ENCODE measurements at places on chromosomes 5 and 9. TPM values are rescaled to one million over a fixed set of nuclear protein-coding genes. Genes with fewer than 3 reads are reported as not detected.
A peak's percentile ranks its signal among the peaks of the same experiment; 100 is the strongest.

The CDK9 gene
- total RNA-seq, result 22.1 TPM

The ZNF483 gene
- total RNA-seq, result 4.2 TPM

The EDIL3 gene
- 8.5 TPM for total RNA-seq

The FRMPD1 gene
- not detected for total RNA-seq

The PTPN3 gene
- 7.1 TPM for total RNA-seq

The FGF18 gene
- total RNA-seq, result not detected

The AK1 gene
- 50.6 TPM for total RNA-seq

The C5orf22 gene
- 107 TPM for total RNA-seq

The ARL10 gene
- total RNA-seq, result 0.05 TPM

DNA sequence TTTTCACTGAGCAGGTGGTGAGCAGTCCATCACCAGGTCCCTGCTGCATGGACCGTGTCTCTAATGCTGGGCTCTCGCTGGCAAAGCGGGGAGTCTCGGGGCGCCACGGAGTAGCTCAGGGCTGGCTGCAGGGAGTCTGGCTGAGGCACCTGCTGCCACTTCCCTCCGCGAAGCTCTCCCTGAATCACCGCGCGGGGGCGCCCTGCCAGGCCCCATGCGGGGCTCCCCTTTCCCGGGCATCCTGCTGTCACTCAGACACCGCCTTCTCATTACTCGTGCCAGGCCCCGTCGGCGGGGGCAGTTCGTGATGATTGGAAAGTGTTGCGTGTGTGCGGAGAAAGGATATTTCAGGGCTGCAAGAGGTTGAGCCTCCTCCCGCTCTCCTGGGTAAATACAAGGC is 335.8 kb downstream of the IRX2 start:
- peak; percentile 20 for DNase-seq

DNA sequence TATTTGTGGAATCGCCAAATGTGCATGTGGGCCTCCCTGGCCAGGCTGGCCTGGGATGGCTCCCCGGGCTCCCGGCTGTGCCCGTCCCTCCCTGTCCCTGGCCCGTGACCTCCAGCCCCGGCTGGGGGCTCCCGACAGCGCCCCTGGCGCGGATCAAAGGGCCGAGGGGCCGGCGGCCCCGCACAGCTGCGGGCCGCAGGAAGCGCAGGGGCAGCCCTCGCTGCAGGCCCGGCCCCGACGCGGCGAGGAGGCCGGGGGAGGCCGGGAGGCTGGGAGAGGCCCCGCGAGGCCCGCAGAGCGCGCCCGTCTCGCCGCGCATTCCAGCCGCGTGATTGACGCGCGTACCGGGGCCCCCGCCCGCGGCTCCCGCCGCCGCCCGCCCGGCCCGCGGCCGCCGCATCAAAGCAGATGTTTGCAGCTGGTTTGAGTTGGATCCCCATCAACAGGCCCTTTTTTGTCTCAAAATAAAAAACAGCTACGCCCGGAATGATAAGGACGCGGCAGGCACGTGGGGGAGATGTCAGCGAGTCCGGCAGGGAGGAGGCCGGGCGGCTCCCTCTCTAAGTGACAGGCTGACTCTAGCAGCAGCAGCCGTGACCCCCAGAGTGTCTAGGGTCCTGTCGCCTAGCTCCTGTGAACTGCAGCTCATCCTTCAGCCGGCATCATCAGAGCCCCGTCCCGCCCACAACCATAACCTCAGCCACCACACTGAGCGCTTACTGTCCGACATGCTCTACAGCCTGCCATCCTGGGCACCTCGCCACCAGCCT is 69.4 kb downstream of the LMX1B start:
- no peak for DNase-seq

- DNase-seq, result no peak
Measured at GRCh38 chr9:114694146-114694545, 12.2 kb upstream of the TEX48 start.

DNA sequence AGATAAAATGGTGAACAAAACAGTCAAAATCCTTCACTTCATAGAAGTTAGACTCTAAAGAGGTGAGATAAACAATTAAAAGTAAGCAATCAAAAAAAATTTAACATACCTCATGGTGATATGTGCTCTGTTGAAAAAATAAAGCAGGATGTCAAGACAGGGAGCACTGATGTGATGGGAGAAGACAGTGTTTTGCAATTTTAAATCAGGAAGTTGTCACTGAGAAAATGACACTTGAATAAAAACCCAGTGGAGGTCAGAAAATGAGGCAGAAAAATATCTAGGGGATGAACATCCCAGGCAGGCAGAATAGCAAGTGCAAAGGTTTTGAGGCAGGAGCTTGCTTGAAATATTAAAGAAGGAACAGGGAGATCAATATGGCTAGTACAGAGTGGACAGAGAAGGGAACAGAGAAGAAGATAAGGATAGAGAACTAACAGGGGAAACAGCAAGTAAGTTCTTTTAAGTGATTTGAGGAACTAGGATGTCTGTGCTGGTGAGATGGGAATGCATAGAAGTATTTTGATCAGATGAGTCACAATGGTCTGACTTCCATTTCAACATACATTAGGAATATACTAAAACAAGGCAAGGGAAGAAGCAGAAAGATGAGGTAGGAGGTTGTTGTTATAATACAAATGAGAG is 130.4 kb downstream of the CHSY3 start:
- DNase-seq, result no peak

DNA sequence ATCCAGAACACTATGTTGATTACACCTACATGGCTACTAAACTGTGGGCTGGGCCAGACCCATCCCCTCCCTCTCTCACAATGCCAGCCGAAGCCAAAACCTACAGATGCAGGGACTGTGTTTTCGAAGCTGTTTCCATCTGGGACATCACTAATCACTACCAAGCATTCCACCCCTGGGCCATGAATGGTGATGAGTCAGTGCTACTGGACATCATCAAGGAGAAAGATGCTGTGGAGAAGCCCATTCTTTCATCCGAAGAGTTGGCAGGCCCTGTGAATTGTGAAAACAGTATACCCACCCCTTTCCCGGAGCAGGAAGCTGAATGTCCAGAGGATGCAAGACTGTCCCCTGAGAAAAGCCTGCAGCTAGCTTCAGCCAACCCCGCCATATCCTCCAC is 65.0 kb downstream of the ZNF462 start:
- no peak for DNase-seq

GRCh38 chr9:4475301-4475700 is 15.0 kb upstream of the SLC1A1 start:
- DNase-seq, result no peak

- DNase-seq, result no peak
Measured at GRCh38 chr5:13574574-13574973, 369.9 kb downstream of the DNAH5 start.

DNA sequence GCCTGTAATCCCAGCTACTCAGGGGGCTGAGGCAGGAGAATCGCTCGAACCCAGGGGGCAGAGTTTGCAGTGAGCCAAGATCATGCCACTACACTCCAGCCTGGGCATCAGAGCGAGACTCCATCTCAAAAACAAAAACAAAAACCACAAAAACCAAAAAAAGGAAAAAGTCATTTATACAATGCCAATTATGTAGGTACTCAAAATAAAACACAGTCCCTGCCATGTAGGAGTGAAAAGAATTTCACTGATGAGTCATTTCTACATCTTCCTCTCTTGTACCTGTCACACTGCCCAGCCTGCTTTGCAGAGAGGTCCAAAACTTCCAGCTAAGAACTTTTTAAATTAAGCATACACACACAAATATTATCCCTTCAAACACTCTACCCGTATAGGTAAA is 215.8 kb downstream of the EPB41L4A start:
- no peak for DNase-seq

DNA sequence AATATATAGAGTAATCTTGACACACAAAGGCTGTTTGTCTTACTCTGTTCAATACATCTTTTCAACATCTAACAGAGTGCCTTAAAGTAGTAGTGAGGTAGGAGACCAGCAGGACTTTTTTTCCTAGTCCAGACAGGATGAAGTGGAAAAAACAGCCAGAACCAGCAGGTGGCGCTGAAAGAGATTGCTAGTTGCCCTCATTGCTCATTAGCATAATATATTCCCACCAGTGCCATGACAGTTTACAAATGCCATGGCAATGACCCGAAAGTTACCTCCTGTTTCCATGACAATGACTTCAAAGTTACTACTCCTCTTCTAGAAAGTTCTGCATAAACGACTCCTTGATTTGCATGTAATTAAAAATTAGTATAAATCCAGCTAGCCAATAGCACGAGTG is 387.4 kb downstream of the ACTL7B start:
- DNase-seq, result peak; percentile 88

DNA sequence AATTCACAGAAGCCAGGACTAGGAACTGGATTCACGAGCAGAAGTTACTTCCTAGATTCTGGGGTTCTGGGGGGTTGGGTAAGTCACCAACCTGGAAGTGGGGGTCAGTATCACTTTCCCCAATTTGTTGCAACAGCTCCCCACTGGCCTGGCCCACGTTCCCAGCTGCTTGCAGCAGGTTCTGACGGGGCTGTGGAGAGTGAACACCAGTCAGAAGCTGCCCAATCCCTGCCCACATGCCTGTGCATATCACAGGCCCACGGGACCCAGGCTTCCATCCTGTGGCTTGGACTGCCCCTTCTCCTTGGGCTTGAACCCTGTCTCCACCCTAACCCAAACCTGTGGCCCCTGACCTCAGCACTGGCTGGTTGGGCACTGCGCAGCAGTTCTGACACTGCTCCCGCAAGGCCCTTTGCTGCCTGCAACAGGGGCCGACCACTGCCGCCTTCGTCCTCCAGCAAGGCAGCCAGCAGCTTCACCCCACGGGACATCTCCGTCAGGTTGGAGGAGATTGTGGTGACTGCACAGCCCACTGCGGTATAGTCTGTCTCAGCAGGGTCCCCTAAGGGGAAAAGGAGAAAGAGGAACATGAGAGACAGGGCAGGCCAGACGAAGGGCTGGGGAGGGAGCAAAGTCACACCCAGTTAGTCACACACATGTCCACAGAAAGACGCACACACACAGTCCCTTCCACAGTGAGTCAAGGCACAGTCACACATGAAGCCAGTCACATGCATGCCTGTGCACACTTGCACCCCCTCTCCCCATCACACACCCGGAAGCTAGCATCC is 13.1 kb downstream of the TLN1 start:
- no peak for DNase-seq

DNA sequence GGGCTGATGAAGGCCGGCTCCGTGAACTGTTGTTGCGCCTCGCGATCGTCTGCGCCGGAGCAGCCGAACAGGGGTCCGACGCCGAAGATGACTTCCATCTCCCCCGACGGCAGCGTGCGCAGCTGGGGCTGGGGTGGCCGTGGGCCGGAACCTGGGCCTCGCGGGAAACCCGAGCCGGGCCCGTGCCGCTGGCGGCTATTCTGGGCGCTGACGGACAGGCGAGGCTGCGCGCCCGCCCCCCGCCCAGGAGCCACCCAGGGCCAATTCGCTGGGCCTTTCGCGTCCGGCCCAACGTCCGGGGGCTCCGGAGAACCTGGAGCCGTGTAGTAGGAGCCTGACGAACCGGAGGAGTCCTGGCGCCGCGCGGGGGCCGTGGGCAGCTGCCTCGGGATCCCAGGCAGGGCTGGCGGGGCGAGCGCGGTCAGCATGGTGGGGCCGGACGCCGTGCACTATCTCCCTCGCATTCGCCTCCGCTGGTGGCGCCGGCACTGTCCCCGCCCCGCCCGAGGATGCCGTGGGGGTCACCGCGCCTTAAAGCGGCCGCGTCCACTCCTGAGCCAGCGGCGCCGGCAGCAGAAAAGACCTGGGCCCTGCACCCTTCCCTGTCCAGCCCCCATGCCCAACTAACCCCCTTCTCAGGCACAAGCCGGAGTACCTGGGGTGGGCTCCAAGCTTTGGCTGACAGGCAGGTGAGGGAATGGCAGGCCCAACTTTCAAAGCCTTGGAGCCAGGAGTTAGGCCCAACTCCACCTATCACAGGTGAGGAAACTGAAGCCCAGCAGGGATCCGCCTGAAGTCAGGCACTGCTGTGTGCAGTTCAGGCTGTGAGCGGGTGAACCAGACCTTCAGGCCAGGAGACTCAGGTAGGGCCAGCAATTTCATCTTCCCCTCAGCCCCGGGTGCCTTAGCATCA is at the start of gene PROB1:
TSS of gene PROB1 (minus strand) at position 451 of the 913 bp plus-strand sequence. CDS start at position 428, 23 bp downstream.
- DNase-seq, result no peak

GRCh38 chr9:83966209-83966582 is 13.8 kb downstream of the HNRNPK start:
- DNase-seq, result no peak

GRCh38 chr9:14779566-14780022 is 57.1 kb upstream of the CER1 start:
- no peak for DNase-seq

- DNase-seq, result no peak
Measured at GRCh38 chr5:18216016-18216415, 581.8 kb downstream of the TAF11L14 start.

GRCh38 chr9:70618784-70619183 is 204.3 kb upstream of the KLF9 start:
- no peak for DNase-seq

DNA sequence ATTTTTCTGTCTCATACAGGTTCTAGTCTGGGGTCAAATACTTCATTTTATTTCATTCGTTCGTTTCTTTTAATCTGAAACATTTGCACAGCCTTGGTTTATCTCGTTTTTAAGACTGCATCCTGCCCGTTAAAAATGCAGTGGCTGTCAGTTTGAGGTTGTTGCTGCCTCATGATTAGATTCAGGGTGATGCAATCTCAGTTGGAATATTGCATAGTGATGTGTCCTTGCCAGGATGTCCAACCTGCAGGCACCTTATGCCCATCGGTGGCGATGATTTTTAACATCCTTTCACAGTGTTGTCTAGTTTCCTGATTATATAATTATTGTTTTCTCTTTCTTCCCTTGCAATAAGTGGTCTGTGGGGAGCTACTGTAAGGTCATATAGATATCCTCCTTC is 45.1 kb downstream of the SH3GL2 start:
- no peak for DNase-seq

DNA sequence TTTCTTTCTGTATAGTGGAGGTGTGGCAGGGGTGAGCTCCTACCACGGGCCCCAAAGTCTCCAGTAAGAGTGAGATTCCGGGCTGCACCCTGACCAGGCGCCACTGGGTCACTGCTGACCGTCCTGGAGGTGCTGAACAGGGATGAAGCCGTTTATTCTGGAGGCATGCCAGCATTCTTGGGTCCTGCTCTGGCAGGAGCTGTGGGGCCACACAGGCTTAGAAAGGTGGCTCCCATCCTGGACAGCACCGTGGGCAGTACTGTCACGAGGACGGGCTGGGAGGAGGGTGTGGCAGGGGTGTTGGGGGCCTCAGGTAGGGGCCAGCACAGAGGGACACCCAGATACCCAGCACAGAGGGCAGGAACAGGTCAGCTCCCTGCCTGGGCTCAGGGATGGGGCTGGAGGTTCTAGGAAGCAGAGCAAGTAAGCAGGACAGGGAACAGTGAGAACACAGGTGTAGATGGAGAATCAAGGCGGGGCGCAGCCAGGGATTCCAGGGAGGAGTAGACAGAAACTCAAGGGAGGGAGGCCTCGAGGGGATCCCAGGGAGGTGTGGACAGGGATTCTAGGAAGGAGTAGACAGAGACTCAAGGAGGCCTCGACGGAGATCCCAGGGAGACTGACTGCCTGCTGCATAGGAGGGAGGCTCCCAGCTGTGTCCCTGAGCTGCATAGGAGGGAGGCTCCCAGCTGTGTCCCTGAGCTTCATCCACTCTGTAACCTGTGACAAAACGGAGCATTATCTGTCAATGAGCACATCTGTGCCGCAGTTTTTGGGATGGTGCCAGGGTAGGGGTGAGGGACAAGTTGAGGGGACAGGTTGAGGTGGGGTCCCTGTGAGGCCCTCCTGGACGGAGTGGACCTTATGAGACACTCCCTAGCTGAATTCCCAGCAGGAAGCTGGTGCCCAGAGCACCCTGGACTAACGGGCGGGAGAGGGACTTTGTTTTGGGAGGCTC is 1.1 kb upstream of the PLEKHG4B start:
- no peak for DNase-seq

GRCh38 chr5:131221008-131221703 is 42.7 kb upstream of the CDC42SE2 start:
- no peak for DNase-seq

Data from SK-MEL-5 (cell line).